Mucosa of gallbladder (tissue), 1 donor: ENCODE measurements at places on chromosomes 5 and 9.

DNA sequence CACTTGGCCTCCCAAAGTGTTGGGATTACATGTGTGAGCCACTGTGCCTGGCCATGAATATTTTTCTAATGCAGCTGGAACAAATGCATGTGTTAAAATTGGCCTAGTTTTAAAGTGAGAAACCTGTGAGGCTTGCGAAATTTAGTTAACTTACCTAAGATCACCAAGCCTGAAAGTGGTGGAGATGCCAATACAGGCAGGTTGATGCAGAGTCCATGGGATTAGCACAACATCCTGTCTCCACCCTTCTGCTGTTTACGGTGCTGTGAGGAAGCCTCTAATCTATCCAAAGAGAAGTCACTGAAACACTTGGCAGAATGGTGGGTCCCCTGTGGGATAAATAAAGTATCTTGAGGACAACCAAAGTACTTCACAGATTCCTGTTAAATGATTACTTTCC, 98.2 kb downstream of the PCSK5 start:
- no peak for DNase-seq

DNA sequence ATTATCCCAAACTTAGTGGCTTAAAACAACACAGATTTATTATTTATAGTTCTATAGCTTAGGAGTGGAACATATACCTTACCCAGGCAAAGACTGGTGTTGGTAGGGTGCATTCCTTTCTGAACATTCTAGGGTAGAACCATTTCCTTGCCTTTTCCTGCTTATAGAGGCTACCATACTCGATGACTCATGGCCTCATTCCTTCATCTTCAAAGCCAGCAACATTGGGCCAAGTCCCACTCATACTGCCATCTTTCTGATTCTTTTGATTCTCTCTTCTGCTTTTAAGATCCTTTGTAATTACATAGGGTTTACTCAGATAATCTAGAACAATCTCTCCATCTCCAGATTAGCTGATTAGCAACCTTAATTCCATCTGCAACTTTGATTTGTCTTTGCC, 452.7 kb upstream of the KLF4 start:
- DNase-seq, result no peak

DNA sequence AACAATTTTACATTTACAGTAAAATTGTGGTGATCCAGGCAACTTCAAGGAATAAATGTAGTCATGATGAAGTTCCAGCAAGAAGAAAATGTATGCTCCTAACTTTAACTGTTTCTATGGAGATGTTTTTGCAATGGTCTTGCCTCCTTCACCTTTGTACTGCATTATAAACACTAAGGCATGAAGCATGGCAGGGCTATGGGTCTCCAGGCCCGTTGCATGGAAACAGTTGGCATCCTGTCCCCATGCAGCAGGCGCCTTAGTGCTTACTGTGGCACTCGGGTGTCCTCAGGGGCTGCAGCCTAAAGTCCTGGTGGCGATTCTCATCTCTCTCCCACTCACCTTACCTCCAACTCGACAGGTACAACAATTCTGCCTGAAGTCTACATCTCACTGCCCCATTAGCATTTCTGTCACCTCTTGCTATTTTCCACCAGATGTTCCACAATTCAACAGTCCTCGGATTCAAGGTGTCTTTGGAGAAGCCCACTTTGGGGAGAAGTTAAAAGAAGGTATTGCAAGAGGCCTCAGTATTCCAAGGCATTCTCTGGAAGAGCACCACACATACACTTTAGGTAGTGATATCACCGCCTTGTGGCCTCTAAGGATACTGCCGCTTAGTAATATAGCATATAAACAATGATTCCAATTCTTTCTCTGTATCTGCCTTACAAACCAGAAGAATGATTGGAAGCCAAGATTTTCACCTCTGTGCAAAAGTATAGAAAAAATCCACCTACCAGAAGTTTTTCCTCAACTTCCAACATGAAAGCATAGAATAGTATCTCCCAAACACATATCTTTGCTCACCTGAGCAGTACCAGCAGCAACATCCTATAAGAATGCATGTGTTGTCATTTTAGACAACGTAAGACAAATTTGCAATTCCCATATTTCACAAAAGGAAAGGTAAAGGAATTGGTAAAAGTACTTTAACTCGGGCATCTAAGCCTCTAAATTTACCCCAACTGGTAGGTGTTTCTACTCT, 5.1 kb downstream of the LIFR start:
- peak; percentile 19 for DNase-seq

DNA sequence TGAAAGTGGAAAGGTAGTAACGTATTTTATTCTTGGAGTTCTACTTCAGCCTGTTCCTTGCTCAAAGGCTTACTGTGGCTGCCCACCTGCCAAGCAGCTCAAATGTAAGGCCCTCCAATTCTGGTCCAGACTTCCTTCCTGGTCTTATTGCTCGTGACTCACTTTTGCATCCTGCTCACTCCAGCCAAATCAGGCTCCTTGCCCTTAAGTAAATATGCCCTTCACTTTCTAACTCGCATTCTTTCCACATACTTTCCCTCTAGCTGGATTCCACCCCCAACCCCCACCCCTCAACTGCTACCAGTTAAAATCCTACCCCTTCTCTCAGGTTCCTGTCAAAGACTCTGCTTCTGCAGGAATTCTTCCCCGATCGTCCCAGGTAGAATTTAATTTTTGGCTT, 96.6 kb downstream of the GALNT10 start:
- peak; percentile 77 for DNase-seq

DNA sequence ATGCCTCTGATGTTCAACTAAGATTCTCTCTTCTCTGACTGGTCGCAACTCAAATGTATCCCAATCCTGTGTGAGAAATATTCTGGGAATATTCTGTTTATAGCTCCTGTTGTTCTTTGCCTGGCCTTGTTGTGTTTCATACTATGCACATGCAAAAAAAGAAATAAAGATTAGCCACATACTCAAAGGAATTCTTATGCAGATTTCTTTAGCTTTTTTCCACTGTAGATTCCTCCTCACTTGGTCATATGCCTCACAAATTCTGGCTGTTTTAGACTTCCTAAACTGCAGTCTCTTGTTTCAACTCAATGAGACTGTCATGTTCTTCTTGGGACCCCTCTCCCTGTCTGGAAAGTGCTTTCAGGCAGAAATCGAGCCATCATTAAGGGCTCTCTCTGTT, 217.5 kb upstream of the SH3GL2 start:
- DNase-seq, result no peak

DNA sequence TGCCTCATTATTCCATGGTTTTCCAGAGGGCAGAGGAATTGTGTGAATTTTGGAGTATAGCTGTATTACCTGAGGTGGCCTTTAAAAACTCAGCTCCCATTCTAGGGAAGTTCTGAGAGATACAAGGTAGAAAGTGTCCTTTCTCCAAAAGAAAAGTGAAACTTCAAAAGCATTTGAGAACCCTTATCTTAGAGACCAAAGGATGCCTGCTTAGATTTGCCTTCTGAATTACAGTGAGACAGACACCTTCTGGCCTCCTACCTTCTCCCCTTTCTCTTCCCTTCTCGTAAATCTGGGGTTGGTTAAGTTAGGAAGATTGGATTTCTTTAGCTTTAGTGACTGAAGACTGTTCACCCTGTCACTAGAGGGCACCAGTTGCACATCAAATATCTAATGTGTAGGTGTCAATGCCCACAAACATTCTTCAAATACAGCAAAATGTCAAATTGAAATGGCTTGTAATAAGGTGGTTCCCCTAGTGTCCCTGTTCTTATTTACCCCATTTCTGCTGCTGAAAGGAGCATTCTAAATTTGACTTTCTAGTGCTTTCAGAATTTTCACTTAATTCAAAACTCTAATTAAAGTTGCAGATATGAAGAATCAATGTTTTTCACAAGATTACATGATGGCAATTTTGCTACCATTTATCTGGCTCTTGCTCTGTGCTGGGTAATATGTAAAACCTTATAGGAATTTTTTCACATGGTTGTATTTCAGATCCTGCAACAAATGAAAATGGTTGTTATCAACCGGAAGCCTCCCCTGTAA, 46.7 kb downstream of the PRRC1 start:
- peak; percentile 60 for DNase-seq

DNA sequence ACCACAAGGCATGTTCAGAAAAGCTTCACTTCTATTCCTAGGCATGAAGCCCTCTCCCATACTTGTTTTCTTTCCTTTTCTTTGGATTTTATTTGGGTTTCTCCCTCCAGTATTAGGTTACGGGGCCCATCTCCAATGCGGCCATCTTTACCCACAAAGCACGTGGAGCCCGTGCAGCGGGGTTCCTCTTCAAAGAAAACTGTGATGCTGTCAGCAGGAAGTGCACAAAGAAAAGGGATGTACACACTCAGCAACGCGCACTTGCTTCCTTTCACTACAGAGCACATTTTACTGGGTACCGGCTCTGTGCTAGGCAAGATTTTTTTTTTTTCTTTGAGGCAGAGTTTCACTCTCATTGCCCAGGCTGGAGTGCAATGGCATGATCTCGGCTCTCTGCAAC, 106.6 kb downstream of the COL23A1 start:
- DNase-seq, result peak; percentile 49

- DNase-seq, result no peak
These were observed 42.7 kb upstream of the NFIB start for GRCh38 chr9:14356351-14357265.
